Prostate gland (tissue), 2 donors: ENCODE measurements at places on chromosomes 11 and 22.

- no peak overlapping the region for H3K4me3 ChIP-seq
- no peak for DNase-seq
- no peaks in the 10 kb centered on the region for H3K4me1 ChIP-seq
- no peaks in the 10 kb centered on the region for H3K27me3 ChIP-seq
Measured at GRCh38 chr11:117002639-117003299, 95.5 kb downstream of the SIK3 start.

DNA sequence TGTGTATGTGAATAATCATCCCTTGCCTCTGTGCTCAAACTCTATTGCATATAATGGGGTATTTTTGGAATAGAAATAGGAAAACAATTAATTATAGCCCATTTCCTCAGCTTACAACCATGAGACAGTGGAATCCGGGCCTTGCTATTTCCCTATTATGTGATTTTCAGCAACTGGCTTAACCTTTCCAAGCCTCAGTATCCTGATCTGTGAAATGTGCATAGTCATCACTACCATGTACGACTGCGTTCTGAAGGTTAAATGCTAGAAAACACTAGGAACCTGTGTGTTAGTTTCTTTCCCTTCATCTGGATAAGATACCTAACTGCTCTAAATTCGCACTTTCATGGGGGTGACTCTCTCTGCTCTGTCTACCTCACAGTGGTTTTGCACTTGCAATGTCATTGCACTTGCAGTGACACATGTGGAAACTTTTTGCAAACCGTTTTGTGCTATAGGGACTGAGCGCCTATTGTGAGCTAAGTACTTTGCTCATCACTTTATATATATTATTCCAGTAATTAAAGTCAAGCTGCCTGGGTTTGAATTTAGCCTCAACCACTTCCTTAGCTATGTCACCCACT is 48.3 kb downstream of the IRAG1 start:
- no peaks in the 10 kb centered on the region for H3K36me3 ChIP-seq
- H3K4me3 ChIP-seq = no peak overlapping the region
- H3K4me1 ChIP-seq = no peaks in the 10 kb centered on the region
- no peaks in the 10 kb centered on the region for H3K27me3 ChIP-seq
- no peak for DNase-seq

DNA sequence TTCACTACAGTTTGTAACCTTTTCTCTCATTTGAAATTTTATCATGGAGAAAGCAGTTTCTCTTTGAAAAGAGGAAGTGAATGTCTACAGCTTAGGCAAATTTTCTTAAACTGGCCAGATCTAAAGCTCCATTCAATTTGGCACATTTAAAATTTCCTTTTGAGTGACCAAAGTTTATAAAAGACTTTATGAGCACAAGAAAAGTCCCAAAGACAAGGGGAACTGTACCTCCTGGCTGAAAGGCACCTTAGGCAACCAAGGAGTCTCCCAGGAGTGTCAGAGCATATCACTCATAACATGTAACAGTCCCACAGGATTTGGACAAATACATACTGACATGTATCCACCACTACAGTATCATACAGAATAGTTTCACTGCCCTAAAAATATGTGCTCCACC is 41.3 kb downstream of the NARS2 start:
- H3K27me3 ChIP-seq = no peaks in the 10 kb centered on the region
- H3K4me3 ChIP-seq = no peak overlapping the region
- H3K27ac ChIP-seq = no peak overlapping the region
- H3K36me3 ChIP-seq = no peaks in the 10 kb centered on the region

DNA sequence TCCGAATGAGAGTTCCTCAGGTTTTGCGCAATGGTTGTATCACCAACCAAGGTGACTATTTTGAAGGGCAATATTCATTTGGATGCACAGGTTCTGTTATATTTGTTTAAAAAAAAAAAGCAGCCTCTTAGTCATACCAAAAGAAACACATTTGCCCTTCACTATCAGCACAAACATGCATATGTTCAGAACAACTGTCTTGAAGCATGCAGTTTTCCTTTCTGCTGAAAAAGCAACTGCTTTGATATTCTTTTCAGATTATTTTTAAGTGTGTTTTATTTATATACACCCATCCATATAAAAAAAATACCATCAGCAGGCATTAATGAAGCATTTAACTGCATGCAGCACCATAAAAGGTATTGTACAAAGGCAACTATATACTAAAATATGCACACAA is 67.8 kb downstream of the RBFOX2 start:
- DNase-seq = no peak
- H3K27ac ChIP-seq = no peak overlapping the region
- no peaks in the 10 kb centered on the region for H3K36me3 ChIP-seq
- H3K4me3 ChIP-seq = no peak overlapping the region

DNA sequence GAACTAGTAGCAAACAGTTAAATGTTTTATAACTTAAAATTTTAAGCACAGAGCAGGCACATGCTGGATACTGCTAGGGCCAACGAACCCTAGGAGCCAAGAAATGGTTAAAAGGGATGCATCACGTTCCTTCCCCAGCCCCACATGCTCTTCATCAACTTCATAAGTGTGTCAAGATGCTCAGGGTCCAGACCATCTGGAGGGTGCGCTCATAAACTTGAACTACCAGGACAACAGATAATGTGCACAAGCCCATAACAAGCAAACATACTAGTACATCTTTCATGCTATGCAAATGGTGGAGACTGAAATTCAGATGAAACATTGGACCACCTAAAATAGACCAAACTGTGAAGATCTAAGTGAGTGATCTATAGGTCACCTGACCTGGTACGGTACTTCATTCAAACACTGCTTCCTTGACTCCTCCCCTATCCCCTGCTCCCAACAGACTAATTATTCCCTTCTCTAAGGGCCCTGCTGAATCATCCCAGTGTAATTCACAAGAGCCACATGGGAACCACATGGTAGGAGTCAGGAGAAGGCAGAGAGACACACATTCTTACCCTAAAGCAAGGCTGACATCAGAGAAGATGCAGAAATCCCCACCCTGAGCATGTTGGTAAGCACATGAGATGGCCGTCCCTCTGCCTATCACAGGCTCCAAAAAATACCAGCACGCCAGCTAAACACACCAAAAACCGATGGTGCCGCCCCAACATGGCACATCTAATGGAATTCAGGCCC is 83.9 kb downstream of the ETS1 start:
- H3K36me3 ChIP-seq = no peaks in the 10 kb centered on the region
- H3K4me3 ChIP-seq = no peak overlapping the region
- no peaks in the 10 kb centered on the region for H3K27me3 ChIP-seq
- no peak for DNase-seq
- H3K4me1 ChIP-seq = no peaks in the 10 kb centered on the region
- no peak overlapping the region for H3K27ac ChIP-seq

DNA sequence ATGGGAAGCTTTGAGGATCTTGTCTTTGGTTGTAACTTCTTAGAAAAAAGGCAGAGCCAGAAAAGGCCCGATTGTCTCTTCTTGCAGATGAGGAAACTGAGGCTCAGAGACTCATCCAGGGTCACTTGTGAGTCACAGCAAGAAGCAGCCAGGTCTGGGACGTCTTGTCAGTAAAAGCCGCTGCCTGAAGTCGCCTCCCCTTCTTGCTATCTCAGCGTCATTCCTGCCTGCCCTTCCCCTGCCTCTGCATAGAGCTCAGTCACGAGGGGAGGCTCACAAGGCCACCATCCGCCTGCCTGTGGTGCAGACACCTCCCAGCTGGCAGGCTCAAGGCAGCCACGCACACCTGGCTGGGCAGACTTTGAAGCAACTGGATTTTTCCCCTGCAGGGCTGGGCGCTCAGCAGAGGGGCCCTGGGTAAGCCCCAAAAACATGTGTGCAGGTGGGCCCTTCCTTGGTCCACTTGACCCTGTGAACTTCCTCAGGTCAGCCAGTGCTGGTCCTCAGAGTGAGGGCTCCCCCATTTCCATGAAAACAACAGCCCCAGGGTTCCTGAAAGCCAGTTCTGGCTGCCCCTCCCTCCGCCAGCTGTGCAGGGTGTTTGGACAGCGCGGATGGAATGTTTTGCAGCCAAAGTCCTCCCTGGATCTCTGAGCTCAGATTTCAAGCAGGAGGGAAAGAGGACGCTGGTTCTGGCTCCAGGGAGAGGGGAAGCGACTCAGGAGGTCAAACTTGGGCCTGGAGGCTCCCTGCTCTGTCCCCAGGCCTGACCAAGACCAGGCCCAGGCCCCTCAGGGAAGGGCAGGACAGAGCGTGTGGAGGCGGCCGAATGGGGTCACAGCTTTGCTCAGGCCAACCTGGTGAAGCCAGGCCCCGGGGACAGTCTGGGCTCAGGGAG is 6.0 kb upstream of the RAB3IL1 start:
- H3K27ac ChIP-seq = peak overlapping the region; percentile 54
- no peaks in the 10 kb centered on the region for H3K27me3 ChIP-seq
- no peak overlapping the region for H3K4me3 ChIP-seq
- DNase-seq = no peak
- H3K36me3 ChIP-seq = no peaks in the 10 kb centered on the region
- H3K4me1 ChIP-seq = no peaks in the 10 kb centered on the region

- H3K27ac ChIP-seq = peak overlapping the region; percentile 91
- DNase-seq = no peak
- H3K27me3 ChIP-seq = no peaks in the 10 kb centered on the region
- no peaks in the 10 kb centered on the region for H3K36me3 ChIP-seq
- peak overlapping the region; percentile 54 for H3K4me3 ChIP-seq
Measured at GRCh38 chr11:119100994-119101758, 477 bp downstream of the DPAGT1 start.

GRCh38 chr11:12994476-12994875 is 14.6 kb upstream of the RASSF10 start:
- no peak overlapping the region for H3K27ac ChIP-seq
- no peaks in the 10 kb centered on the region for H3K4me1 ChIP-seq
- H3K27me3 ChIP-seq = no peaks in the 10 kb centered on the region
- H3K36me3 ChIP-seq = no peaks in the 10 kb centered on the region
- DNase-seq = no peak

DNA sequence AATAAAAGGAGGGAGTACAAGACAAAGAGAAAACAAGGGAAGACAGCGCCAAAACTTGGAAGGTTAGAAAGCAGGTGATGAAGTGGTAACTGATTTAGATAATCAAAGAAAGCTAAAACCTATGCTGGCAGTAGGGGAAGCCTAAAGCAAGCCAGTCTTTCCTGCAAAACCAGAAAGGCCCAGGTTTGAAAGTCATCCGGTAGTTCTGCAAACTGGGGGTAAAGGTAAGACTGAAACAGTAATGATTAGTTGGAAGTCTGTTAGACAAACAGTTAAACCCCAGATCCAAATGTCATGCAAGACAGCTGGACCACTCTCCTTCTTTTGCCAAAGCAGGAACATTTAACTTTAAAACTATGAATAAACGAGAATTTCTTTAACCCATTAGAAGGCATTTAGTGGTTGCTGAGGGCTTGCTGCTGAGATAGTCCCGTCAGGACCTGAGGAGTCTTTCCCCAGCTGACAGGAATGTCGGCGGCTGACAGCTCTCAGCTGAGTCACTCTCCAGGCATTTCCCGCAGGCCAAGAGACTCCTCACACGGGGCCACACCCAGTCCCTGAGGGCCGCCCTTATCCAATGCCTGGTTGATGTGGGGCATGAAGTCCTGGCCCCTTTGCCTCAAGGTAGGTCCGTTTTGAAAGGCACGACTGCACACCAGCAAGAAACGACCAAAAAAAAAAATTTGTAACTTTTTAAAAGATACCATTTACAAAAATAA is 36.3 kb upstream of the CFAP300 start:
- no peaks in the 10 kb centered on the region for H3K4me1 ChIP-seq
- H3K36me3 ChIP-seq = no peaks in the 10 kb centered on the region
- H3K27ac ChIP-seq = no peak overlapping the region
- DNase-seq = peak; percentile 27

DNA sequence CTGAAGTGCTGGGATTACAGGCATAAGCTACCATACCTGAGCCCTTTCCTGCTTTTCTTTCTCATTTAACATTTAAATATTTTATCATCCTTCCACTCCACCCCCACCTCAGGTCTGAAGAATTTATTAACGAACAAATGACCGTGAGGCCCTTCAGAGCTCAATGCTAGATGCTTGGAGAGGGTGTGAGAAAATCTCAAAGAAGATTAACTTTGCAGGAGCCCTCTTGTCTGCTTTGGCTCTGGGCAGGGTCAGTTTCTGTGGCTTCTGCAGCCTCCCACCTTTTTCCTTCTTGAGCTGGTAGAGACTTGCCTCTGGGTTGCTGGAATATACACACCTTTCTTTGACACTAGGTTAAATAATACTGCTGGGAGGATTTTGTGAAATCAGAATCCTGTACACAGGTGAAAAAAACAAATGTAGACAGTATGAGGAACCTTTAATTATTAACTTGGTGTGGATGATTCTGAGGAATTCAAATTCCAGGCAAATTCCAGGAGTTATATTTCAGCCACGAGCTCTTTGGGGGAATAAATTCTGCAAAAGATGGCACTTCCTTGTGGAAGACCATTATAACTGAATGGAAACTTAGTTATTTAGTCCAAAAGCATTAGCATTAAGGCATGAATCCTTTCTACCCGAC is 3.4 kb upstream of the ZBTB44 start:
- H3K4me3 ChIP-seq = no peak overlapping the region
- no peaks in the 10 kb centered on the region for H3K36me3 ChIP-seq
- no peaks in the 10 kb centered on the region for H3K4me1 ChIP-seq

GRCh38 chr11:35144136-35144741 is 5.3 kb downstream of the CD44 start:
- H3K27ac ChIP-seq = no peak overlapping the region
- H3K36me3 ChIP-seq = no peaks in the 10 kb centered on the region
- DNase-seq = peak; percentile 25
- no peaks in the 10 kb centered on the region for H3K27me3 ChIP-seq
- H3K4me1 ChIP-seq = no peaks in the 10 kb centered on the region

- no peaks in the 10 kb centered on the region for H3K4me1 ChIP-seq
- DNase-seq = no peak
- no peaks in the 10 kb centered on the region for H3K36me3 ChIP-seq
- peaks cover 10% of the 10 kb centered on the region for H3K27me3 ChIP-seq
- no peak overlapping the region for H3K27ac ChIP-seq
Measured at GRCh38 chr22:27073601-27074425, 416.4 kb downstream of the MIAT start.

- DNase-seq = no peak
- no peaks in the 10 kb centered on the region for H3K36me3 ChIP-seq
- H3K27ac ChIP-seq = no peak overlapping the region
- H3K4me3 ChIP-seq = no peak overlapping the region
Measured at GRCh38 chr11:125251956-125252355, 87.4 kb downstream of the PKNOX2 start.

GRCh38 chr11:107679255-107680024 is 32.4 kb downstream of the SLN start:
- H3K27me3 ChIP-seq = no peaks in the 10 kb centered on the region
- H3K4me1 ChIP-seq = no peaks in the 10 kb centered on the region
- no peak overlapping the region for H3K27ac ChIP-seq

GRCh38 chr11:117724104-117724503 is 72.9 kb downstream of the DSCAML1 start:
- H3K4me3 ChIP-seq = no peak overlapping the region
- H3K4me1 ChIP-seq = no peaks in the 10 kb centered on the region
